Effector memory CD8-positive, alpha-beta T cell (primary cell): ENCODE measurements at places on chromosomes 16 and 17.

- no peak for DNase-seq
These were observed 42.4 kb downstream of the C16orf95 start for GRCh38 chr16:87274794-87275193.

DNA sequence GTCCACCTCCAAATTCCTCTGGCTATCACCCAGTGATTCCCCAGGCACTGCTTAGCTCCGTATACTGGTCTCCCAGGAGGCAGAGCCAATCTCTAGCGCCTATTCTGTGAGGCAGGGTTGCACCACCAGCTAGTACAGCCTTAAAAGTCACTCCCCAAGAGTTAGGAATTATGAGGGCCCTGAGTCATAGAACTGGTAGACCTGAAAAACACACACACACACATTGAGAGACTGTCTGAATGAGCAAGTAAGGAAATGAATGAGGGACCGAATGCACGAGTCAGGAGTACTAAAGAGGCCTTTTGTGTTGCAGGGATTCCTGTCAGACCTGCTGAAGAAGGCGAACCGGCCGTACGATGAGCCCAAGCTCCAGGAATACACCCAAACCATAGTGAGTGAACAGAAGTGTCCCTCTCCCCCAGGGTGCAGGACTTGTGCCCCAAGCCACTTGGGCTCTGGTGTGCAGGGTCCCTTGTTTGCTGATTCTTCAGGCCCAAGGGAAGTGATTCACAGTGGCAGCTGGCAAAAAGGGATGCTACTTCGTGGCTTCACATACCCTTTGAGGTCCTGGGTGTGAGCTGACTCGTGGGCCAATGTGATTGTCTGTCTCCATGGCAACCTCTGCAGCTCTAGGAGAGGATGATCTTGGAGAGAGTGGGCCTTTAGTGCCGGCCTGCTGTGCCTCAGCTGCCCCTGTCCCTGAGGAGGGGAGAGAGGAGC is 24.7 kb downstream of the CALB2 start:
- DNase-seq: no peak

GRCh38 chr16:25210758-25211157 is 6.0 kb upstream of the AQP8 start:
- no peak for DNase-seq

- no peak for DNase-seq
These were observed 126.0 kb upstream of the ERCC4 start for GRCh38 chr16:13793841-13794409.

DNA sequence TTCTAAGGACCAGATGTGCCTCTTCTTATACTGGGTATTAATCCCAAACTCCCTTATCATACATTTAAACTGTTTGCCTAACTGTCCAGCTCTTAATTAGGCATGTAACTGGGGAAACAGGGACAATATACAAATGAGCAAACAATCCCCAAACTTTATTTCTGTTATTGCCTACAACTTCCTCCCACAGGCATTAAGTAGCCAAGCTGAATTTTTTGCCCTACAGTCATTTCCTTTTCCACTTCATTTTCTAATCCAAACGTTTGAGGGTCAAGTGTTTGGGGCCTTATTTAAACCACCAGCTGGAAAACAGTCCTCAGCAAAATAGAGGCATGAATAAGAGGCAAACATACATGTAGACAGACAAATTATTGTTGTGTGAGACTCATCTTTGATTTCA is 77.4 kb upstream of the CCL2 start:
- no peak for DNase-seq

- no peak for DNase-seq
These were observed 183.5 kb upstream of the CPHXL start for GRCh38 chr16:75909746-75910145.

DNA sequence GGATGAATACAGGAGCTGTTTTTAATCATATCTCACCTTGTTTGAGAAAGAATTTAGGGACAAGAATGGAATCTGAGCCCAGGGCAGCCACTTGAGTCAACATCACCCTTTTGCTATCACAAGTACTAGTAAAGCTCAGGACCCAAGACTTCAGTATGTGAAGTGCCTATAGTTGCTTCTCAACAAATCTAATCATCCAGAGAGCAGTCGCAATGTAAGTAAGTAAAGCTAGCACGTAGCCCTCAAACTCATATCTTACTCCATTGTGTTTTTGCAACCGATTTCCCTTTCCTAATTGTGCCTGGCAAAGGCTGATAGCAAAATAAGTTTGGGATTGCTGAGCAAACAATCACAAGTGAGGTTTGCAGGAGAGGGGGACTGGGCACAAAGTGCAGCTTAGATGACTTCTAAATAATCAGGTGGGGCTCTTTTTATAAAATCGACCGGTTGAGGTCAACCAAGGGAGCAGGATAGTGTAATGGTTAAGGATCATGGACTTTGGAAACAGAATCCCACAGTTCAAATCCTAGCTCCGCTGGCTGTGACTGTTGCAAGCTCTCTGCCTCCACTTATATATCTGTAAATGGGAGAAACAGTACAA is 13.0 kb downstream of the TOB1 start:
- no peak for DNase-seq

DNA sequence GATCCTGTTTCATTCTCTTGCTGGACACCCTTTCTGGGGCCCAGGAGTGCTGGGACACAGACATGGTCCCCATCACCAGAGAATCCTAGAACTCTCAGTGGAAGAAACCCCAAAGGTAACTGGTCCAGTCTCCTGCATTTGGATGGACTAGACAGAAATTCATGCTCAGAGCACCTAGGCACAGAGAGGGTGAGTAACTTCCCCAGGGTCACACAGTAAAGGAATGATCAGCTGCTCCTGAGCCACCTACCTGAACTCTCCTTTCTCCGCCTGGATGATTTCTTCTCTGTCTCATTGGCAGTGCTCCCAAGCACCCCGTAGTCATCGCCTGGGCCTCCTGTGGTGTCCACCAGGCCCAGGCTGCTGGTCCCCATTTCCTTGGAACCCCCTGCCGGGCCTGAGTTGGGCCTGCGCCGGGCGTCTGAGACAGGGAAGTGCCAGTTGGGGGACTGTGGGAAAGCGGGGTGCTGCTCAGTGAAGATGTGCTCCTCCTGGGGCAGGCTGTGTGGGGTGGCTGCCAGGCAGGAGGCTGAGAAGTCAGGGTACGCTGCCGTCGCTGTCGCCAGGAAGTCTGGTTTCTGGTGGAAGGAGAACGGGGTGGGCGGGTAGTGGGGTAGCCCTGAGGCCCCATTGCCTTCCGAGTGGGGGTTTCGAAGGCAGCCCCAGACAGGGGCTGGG is 767 bp downstream of the MEOX1 start:
- DNase-seq: no peak

DNA sequence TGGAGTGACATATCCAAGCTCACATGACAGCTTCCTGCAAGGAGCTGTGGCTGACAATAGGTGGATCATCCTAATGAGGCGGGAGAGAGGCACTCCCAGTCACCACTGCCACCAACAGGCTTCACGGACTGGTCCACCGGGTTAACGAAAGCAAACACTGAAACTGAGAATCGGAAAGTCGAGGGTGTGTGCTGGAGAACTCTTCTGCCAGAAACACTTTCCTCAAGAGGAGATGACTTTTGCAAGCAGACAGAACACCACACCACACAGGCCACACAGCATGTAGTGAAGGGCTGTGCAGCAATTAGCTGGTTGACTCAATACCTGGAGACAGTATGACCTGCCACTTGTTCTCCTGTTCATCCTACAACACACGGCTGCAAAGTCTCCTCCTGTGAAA is 53.0 kb upstream of the DNAJA2 start:
- no peak for DNase-seq

GRCh38 chr16:21159281-21159951 is 942 bp downstream of the LDAF1 start:
- DNase-seq: no peak

GRCh38 chr17:28507567-28508203 is 1.5 kb downstream of the FOXN1 start:
- no peak for DNase-seq

- DNase-seq: no peak
These were observed 22.5 kb downstream of the WWP2 start for GRCh38 chr16:69784586-69784985.

DNA sequence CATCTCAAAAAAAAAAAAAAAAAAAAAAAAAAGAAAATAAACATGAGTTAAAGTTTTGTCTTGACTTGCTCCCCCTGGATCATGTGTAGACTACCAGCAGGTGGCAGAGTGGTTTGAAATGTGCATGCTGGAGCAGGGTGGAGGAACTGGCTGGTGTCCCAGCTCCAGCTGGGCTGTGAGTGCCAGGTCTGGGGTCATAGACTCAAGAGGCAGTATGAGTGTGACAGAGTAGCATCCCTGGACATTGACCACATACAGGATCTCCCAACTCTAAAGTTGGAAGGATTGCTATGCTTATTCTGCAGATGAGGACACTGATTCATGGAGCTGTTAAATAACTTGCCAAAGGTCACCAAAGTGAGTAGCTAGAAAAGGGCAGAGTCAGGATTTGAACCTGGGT is 198.0 kb upstream of the MPHOSPH6 start:
- peak; percentile 37 for DNase-seq

GRCh38 chr16:78633551-78633950 is 534.1 kb downstream of the WWOX start:
- DNase-seq: no peak

DNA sequence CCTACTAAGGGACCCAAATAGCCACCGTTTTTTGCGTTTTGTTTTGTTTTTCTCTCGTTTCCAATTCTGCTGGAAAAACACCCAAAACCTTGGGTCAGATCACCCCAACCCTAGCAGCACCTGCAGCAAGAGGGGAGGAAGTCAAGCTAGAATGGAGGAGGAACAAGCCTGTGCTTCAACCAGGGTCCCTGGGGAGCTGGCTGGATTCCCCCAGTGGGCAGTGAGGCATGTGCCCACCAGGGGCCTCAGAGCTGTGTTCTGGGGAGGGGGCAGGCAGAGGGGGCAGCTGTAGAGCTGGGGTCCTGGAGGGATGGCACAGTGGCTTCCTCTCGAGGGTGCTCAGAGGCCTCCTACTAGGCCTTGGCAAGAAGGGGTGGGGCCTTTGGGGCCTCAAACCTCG is 6.5 kb downstream of the CD79B start:
- DNase-seq: no peak

GRCh38 chr17:38725066-38725465 is 5.1 kb upstream of the CISD3 start:
- no peak for DNase-seq

DNA sequence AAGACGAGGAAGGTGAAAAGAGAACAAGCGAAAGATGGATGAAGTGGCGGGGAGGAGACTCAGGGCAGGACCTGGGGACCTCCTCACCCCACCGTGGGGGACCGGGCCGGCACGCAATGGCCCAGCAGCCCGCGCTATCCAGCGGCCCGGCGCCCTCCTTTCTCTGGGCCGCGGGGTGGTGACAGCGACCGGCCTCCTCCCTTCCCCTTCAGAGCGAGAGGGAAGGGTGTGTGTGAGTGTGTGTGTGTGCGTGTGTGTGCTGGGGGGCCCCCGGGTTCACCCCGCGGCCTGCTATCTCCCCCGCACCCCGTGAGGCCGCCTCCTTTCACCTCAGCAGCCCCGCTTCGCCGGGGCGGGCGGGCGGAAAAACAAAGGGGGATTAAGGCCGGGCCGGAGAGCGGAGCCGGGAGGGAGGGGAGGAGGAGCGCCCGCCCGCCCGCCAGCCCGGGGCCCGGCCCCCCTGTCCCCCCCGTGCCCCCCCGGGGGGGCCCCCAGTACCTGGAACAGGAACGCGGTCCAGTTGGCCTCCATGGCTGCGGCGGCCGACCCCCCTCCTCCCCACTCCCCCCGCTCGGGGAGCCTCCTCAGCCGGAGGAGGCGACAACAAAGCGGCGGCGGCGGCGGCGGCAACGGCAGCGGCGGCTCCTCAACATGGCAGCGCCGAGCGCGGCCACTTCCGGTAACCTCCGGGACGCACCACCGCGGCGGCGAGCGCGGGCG is at the start of gene VEZF1:
Gene VEZF1, minus strand, starts transcription at position 674 of the 720 bp plus-strand sequence. Its CDS starts 143 bp downstream, at position 531.
- DNase-seq: peak; percentile 70

- DNase-seq: no peak
These were observed 20.5 kb downstream of the TMEM114 start for GRCh38 chr16:8569650-8570346.

- no peak for DNase-seq
These were observed 741 bp upstream of the GRB2 start for GRCh38 chr17:75406222-75406615.

DNA sequence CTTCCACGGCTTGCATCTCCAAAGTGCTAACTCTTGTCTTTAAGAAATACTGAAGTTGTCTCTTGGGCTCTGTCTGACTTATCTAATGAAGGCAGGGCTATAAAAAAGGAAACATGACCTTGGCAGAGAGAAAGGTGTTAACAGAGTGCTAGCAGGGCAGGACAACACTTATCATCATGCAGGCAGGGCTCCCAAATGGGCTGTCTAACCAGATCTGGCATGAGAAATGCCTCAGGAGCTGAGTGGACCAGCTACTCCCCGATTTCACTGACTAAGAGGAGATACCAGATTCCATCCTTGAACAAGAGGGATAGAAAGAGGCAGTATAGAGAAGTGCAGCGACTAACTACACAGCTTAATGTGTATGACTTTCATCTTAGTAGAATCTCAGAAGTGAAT is 32.6 kb downstream of the PMP22 start:
- no peak for DNase-seq

- DNase-seq: no peak
These were observed 526 bp downstream of the ZZEF1 start for GRCh38 chr17:4142107-4142900.
